ENCODE measurements at places on chromosomes 13 and 19.

- no peak for DNase-seq
Measured at GRCh38 chr13:34869696-34870095, 72.4 kb upstream of the NBEA start.

GRCh38 chr19:2983351-2984214 lies 6.2 kb downstream of the TLE6 start:
- DNase-seq, result no peak

DNA sequence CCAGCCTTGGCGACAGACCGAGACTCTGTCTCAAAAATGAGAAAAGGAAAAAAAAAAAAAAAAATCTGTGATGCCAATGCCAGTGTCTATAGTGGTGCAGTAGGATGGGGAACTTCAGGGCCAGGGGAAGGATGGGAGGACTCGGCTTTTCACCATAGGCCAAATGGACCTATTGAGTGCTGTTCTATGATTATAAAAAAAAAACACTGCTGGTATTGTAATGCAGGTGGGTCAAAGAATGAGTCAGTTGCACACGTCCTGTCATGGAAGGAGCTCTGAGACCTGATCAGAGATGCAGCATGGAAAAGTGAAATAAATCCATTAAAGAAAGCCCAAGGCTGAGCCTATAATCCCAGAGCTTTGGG lies 7.0 kb downstream of the DNAJB1 start:
- DNase-seq, result no peak

DNA sequence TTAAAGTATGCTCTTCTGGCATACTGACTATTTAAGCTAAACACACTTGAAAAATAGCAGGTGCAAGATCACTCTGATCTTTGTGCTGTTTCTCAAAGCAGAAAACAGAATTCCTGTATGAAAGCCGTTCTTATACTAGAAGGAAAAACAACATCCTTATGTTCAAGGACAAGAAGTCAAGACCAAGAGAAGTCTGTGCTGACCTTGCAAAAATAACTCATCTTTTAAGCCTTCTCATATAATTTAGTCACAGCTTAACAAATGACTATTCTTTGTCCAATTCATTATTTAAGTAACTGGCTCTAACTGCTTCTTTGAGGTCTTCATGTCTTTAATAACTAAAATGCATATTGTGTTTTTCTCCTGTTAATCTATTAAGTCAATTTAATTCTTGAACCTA lies 2750.2 kb upstream of the PCDH20 start:
- no peak for DNase-seq

DNA sequence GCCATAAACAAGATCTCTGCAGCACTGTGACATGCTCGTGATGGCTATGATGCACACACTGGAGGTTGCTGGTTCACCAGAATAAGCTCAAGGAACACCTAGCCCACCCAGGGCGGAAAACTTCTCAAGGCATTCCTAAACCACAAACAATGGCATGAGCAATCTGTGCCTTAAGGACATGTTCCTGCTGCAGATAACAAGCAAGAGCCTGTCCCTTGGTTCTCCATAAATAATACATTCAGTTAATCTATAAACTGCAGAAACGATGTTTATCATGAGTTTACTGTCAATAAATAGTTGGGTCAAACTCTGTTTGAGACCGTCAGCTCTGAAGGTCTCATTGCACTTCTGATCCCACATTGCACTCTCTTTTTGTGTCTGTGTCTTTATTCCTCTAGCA lies 18.6 kb upstream of the ZNF266 start:
- no peak for DNase-seq

DNA sequence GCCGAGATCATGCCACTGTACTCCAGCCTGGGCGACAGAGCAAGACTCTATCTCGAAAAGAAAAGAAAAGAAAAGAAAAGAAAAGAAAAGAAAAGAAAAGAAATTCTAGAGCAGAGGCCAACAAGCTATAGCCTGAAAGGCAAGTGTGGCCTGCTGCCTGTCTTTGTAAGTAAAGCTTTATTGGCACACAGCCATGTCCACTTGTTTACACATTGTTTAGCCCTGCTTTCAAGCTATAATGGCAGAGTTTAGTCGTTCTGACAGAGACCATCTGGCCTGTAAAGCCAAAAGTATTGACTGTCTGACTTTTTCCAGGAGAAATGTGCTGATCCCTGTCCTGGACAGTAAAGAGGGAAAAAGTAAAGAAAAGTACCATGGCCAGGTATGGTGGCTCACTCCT lies 18.3 kb downstream of the NWD1 start:
- DNase-seq, result no peak

- DNase-seq, result no peak
Measured at GRCh38 chr13:114204894-114205293, 25.8 kb downstream of the CFAP97D2 start.

- DNase-seq, result no peak
Measured at GRCh38 chr13:111658145-111659100, 338.0 kb downstream of the TEX29 start.

- no peak for DNase-seq
Measured at GRCh38 chr13:94162289-94162688, 317.2 kb downstream of the DCT start.

DNA sequence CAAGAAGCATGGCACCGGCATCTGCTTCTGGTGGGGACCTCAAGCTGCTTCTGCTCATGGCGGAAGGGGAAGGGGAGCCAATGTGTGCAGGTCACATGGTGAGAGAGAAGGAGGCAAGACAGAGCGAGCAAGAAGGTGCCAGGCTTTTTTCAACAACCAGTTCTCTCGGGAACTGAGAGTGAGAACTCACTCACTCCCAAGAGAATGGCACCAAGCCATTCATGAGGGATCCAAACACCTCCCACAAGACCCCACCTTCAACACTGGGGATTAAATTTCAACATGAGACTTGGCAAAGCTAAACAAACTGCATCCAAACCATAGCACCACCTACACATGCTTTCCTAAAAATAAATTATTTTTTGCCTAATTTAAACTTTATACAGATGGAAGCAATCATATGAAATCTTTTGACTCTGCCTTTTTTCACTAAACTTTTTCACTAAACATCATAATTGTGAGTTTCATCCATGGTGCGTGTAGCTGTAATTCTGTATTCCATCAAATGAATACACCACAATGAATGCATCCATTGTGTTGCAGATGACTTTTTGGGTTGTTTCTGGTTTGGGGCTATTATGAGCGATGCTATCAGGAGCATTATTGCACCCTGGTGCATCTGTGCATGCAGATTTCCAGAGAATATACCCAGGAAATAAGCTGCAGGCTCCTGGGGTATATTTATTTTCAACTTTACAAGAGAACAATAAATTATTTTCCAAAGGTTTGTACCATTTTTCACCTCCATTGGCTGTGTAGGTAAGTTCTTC lies 14.6 kb upstream of the IPO5 start:
- no peak for DNase-seq

- no peak for DNase-seq
Measured at GRCh38 chr13:85406269-85406975, 392.8 kb downstream of the SLITRK6 start.

DNA sequence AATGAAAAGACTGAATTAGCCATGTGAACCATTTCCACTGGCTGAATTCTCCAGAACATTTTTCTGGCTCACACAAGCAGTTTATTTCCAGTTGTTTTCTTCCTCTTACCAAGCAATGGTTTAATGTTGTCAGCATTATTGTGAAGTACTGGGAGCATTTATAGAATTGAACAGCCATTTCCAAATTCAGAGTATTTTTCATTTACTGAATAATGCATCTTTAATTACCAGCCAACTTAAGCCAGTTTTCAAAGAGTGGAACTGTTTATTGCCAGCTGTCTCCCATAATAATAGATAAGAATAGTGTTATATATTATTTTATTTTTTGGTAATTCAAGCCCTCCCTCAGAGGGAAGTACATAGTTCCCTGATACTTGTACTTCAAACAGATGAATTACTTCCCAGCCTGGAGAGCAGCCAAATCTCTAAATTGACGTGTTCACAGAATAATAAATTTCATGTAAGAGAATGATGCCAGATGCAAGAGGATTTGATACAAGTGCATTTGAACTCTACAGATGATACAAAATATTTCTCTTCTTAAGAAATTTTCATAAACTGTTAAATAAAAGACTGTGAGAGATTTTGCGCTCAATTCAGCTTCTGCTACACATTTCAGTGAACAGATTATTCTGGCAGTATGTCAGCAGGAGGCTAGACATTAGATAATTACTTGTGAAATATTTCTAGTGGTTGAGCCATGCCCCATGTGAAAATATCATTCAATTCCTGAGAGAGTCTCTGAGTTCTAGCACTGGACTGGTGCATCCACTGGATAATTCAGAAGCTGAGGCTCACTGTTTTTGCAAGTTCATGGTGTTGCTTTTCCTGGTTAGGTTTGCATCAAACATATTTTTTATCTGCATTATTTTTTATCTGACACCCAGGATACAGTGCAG lies 315.9 kb downstream of the SLC7A1 start:
- DNase-seq, result no peak

DNA sequence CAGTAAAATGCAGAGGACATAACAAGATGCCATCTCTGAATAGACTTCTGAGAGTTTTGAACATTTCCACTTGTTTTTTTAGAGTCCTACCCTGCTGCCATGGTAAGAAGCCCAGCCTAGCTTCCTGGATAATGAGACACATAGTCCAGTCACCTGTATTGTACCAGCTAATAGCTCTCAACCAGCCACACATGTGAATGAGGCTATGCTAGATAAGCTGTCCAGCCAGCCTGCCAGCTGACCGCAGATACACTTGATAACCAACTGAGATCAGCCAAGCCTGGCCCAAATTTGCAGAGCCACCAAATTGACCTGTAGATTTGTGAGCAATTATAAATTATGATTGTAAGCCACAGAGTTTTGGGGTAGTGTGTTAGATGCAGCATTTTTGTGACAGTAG lies 10.7 kb downstream of the RFXAP start:
- no peak for DNase-seq

DNA sequence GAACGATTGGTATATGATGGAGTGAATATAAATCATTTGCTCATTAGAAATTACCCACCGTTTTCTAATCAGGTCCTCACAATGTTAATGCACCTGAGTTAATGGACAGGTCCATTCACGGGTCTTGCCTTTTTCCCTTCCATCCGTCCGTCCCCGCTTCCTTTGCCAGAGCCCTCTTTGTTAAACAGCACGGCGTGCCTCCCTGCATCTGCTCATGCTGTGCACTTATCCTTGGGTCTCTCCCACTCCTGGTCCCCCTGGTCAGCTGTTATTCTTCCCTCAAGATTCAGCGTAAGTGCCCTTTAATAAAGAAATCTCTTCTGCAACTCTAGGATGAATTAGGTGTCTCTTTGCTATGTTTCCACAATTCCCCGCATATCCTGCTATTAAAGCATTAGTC lies 324.5 kb downstream of the DNAJC15 start:
- DNase-seq, result no peak

- DNase-seq, result no peak
Measured at GRCh38 chr13:101035119-101035620, 360.6 kb upstream of the TMTC4 start.

DNA sequence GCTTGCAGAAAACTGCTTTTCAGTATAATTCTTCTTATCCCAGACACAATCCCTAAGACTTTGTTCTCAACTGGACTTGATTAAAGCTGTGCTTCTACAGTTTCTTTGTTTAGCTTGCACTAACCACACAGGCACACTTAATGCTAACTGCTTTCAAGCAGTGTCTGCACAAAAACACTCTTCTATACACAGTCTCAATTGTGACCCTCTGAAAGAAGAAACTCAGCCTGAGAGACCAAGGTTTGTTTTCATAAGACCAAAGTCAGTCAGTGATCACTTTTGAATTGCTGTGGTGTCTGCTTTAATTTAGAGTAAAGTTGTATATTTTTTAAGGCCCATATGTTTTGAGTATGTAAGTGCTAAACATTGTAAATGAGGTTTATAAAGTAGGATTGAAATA lies 431.2 kb downstream of the KCTD12 start:
- DNase-seq, result no peak

DNA sequence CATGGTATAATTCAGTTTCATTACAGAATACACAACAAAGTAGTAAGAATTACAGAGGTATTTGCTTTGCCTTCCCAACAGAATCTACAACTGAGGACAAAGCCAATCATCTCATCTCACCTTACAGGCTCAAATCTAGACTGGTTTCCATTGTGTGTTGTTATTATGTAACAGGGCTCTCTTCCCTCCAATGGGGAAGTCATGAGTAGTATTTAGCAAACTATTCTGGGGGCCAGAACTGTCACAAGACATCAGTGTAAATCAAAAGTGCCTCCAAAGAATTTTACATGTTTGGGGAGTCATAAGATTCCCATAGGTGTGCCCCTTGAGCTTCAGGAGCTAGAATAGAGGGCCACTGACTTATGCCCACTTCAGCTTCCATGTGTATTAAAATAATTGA lies 187.0 kb upstream of the EDNRB start:
- DNase-seq, result no peak

DNA sequence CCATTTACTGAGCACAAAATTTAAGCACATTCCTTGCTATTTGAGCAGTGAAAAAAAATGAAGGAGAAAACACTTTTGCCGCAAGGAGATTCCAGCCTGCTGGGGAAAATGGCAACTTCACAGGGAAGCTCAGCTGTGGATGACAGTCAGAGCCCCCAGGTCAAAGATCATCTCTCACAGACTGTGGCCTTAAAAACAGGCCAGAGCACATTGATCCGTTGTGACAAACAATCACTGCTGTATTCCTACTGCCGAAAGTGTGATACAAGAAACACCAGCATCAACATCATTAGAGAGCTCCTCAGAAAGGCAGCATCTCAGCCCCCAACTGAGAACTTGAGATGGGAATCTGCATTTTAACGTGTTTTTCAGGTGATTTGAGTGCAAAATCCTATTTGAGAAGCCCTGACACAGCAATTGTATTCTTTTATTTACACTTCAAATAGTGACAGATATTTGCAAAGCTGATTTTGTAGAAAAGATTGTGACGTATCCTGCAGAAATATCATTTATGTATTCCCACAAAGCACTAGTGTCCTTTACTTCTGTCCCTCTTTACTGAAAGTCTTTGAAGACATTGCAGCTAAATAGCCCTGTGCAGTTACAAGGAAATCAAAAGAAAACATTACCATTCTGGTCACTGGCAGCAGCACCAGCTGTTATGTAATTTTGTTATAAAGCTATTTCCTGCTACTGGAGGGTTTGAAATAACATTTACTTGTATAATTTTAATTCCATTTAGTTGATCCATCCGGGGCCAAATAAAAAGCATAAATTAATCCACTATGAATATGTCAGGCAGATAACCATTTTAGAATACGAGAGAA lies 652.0 kb downstream of the LIG4 start:
- DNase-seq, result no peak

DNA sequence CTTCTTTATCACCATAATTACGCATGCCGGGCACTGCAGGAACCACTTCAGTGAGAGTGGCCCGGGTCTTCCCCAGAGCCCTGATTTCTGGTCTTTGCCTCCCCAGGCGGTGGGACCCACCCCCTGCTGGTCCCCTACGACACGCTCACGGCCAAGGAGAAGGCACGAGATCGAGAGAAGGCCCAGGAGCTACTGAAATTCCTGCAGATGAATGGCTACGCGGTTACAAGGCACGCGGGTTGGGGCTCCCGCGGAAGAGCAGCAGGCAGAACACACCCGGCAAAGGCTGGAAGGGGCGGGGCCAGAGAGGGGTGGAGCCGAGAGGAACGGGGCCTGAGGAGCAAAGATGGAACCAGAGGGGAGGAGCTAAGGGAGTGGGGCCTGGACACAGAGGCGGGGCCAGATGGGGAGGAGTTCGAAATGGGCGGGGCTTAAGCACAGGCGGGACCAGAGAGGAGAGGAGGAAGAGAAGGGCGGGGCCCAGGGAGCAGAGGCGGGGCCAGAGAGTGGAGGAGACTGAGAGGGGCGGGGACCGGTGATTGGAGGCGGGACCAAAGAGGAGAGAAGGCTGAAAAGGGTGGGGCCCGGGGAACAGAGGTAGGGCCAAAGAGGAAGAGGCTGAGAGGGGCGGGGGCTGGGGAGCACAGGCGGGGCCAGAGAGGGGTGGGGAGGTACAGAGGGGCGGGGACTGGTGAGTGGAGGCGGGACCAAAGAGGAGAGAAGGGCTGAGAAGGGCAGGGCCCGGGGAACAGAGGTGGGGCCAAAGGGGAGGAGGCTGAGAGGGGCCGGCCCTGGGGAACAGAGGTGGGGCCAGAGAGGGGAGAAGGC lies 73.4 kb downstream of the RYR1 start:
- DNase-seq, result peak; percentile 56

Data from stimulated activated CD4-positive, alpha-beta T cell treated with anti-CD3 and anti-CD28 coated beads, Interleukin-15, amount 100 ng/mL, for 48 hours (primary cell).